ENCODE measurements at places on chromosomes 3 and 15.

DNA sequence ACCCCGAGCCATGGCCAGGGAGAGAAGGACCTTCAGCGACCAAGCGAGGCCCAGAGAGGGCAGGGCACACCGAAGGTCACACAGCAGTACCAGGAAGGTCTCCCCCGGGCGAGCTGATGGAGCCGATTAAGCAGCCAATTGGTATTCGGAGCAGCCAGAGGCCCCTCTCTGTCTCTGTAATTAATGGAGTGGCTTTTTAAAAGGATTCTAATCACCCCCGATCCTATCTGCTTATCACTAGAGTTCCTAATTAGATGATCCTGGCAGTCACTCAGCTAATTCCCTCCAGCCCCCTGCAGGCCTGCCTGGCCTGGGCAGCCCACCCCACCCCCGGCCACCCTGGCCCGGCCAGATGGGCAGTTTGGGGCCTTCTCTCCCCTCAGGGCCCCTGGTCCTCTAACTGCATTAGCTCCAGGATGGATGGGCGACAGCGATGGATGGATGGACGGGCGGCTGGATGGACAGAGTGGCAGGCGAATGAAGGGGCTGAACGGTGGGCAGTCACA is 1.6 kb upstream of the DNAJB8 start:
- DNase-seq = no peak

DNA sequence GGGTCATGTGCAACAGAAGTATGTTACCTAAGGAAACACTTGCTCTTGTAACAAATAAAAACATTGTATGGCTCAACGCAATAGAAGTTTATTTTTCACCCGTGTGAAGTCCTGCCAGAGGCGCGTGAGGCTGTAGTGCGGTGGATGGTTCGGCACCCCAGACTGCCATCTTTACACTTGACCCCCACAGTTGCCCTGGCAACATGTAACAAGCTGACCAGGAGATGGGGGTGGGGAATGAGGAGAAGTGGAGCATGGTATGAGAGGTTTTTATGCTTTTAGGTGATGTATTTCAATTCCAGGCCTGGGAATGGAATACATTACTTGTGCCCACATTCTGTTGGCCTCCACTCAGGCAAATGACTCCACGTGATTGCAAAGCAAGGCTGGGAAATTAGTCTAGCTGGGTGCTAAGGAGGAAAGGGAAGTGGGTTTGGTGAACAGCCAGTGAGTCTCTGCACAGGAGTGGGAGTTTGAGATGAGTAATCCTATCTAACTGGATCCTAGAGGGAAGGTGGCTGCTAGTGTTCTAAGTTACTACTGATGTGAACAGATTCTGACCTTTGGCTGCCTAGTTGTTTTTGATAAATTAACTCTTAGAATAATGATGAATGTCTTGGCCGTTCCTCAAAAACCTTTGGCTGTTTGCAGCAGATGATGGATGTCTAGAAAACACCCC is 33.8 kb upstream of the GREM1 start:
- DNase-seq = no peak

DNA sequence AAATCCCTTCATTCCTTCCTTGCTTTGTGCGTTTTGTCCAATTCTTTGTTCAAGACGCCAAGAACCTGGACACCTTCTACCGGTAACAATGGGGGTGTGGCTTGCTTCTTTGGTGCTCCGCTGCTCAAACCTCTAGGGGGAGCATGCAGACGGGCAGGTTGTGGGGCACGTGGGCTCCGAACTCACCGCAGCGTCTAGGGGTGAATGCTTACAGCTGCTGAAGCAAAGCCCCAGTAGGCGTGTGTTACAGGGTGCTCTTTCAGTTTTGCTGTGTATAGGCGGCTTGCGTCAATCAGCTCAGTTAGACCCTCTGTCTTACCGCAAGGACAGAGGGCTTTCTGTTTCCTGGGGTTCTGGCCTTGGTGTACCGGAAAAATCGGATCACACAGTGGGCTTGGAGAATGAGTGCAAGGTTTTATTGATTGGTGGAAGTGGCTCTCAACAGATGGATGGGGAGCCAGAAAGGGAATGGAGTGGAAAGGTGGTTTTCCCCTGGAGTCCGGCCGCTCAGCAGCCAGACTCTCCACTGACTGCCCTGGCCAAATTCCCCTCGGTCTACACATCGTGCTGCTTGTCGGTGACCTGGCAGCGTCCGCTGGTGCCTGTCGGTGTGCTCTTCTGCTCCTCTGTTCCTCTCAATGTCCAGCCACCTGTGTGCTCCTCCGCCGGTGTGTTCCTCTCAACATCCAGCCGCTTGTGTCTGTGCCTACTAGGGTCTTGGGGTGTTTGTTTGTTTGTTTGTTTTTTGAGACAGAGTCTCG is 1.2 kb upstream of the LRRC34 start:
- peak; percentile 52 for DNase-seq

DNA sequence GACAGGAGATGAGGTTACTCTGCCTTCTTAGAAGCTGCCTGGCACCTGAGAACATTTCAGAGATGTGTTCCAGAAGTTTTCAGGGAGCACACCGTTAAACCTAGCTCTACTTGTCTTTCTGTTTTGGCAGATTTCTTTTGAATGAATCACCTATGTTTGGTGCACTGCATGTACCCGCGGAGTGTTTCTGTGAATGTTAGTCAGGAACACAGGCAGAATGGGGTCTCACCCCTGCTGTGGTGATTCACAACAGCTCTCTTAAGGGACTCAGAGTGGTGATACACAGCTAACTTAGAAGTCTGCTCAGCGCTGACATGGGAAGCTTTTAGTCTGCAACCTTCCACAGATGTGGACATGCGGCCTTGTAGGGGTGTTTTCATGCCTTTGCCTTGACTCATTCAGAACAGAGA is 24.0 kb downstream of the TSEN2 start:
- DNase-seq = no peak

DNA sequence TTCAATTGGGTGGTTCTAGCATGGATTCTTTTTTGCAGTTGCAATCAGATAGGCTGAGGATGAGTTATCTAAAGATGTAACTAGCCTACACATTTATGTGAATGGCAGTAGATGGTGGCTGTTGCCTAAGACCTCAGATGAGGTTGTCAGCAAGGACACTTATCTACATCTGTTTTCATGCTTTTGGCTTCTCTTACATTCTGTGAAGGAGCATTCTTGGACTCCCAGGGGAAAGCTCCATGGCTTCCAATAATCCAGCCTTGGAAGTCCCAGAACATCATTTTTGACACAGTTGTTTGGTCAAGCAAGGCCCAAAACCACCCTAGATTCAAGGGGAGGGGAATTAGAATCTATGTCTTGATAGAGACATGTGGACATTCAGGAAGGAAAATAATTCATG is 332.2 kb upstream of the RBMS3 start:
- DNase-seq = no peak

- no peak for DNase-seq
Measured at GRCh38 chr3:192840143-192840836, 77.4 kb downstream of the MB21D2 start.

DNA sequence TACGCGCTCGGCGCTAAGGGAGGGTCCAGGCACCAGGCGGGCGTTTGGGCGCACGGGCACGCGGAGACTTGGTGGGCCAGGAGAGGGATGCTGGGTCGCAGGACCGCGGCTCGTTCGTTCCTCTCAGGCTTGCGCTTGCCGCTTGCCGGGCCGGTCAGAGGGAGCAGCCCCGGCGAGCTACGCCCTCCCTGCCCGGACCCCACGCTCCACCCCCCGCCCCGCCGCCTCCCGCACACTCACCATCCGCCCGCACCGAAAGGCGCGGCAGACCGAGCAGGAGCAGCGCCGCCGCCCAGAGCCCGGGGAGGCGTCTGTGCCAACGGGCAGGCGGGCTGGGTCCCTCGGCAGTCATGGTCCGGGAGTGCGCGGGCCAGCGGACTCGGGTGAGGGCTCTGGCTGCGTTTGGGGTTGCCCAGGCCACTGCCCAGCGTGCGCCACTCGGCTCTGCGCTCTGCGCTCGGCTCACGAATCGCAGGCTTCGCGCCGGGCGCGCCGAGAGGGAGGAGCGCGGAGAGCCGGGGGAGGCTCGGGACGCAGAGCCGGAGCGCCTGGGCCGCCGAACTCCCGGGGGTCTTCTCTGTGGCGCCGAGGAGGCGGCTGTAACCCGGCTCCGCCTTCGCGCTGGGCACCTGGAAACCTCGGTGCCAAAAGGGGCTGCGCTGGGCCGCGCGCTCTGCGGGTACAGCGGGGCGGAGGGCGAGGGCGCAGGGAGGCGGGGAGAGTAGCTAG is at the start of gene SUSD5:
Gene SUSD5 (minus strand): TSS at position 365 of the 729 bp plus-strand sequence. CDS start 13 bp downstream, at position 352.
- no peak for DNase-seq

DNA sequence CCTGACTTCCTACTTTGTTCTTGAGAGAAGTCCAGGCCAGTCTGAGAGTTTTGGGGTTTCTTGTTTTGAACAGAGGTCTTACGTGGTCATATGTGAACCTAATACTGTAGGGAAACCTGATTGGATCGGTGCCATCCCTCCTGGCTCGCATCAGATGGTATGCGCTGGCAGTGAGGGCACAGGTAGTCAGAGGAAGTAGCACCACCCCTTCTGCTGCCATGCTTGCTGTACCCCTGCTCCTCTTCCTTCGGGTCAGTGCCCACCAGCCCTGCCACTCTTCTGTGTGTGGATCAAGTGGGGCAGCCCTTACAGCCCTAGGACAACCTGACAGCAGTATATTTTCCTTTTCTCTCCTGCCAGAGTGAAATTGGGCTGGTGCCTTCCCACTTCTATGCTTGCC is 39.7 kb downstream of the CHCHD6 start:
- no peak for DNase-seq

DNA sequence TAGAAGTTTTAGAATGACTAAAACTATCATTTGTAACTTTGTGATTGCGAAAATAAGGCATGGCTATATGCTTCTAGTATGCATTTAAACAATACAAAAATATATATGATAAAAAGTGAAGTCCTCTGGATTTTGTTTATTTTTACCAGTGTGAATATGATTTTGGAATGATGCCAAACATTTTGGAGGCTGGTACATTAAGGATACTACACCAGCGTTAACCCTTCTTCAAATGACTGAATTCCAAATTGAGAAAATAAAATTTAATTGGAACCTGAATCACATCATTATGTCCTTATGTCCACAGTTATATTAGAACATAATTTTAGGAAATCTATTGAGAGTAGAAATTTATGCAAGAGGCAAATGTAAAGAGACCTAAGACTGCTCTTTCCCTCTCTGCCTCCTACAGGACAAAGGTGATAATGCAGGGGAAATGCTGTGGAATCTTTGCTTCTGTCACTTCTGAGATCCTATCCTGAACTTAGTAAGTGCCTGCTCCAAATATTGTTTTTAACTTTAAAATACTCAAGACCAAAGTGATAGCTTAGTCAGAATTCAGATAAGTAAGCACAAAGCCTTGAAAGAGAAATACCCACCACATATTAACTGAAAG is 121.1 kb upstream of the NANOGP8 start:
- no peak for DNase-seq

GRCh38 chr15:34490417-34491193 is 53.0 kb upstream of the GOLGA8A start:
- no peak for DNase-seq

- DNase-seq = no peak
Measured at GRCh38 chr15:49323207-49323606, 99.8 kb upstream of the FGF7 start.

- no peak for DNase-seq
Measured at GRCh38 chr3:29099296-29099695, 181.6 kb upstream of the RBMS3 start.

DNA sequence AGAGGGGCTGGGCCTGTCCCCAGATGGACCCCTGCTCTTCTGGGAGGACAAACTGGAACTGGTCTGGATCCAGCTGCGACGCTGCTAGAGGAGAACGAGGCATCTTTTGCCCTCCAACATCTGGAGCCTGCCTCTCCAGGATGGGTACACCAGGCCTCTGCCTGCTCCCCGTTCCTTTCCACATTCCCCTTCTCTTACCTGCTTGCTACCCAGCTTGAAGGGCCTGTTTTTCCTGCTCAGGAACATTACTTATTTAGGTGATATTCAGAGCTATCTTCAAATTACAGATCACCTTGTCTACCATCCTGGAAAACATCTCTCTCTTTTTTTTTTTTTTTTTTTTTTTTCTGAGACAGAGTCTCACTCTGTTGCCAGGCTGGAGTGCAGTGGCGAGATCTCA is 64.0 kb downstream of the CHRD start:
- no peak for DNase-seq

GRCh38 chr3:116135457-116136085 is 309.7 kb downstream of the LSAMP start:
- no peak for DNase-seq

GRCh38 chr3:33458446-33458845 is 18.2 kb upstream of the UBP1 start:
- no peak for DNase-seq

- no peak for DNase-seq
Measured at GRCh38 chr3:14113965-14114635, 10.6 kb downstream of the CHCHD4 start.

GRCh38 chr3:20043396-20043795 is 3.1 kb downstream of the KAT2B start:
- peak; percentile 44 for DNase-seq

GRCh38 chr15:41561777-41562145 is 2.7 kb downstream of the TYRO3 start:
- no peak for DNase-seq

GRCh38 chr3:192919901-192920300 is 2.2 kb upstream of the MB21D2 start:
- no peak for DNase-seq

GRCh38 chr15:26890988-26891387 is 24.1 kb downstream of the GABRA5 start:
- no peak for DNase-seq

- DNase-seq = no peak
Measured at GRCh38 chr3:159978353-159978752, 10.3 kb upstream of the IL12A start.

GRCh38 chr3:129014148-129014547 is 13.0 kb downstream of the EFCC1 start:
- no peak for DNase-seq

- DNase-seq = peak; percentile 4
Measured at GRCh38 chr3:128152419-128153155, 694 bp upstream of the EEFSEC start.

GRCh38 chr15:54638666-54639065 is 558.1 kb downstream of the RSL24D1 start:
- DNase-seq = no peak

DNA sequence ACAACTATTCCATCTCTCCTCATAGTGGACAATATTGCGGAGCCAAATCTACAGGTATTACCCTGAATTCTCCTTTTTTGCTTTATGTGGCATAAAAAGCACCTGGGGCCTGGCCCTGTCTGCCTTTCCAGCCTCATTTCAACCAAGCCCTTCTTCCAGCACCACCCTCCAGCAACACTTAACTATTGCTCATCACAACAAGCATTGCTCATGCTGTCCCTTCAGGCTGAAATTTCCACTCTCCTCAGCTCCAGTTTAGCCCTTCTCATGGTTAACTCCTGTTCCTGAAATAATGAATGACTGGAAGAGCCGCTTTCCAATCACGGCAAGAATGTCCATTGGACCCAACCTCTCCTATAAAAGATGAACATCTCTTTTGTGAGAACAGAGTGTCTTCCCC is 107.4 kb downstream of the P2RY1 start:
- DNase-seq = no peak

Measured in T-helper 9 cell (primary cell).